PC-9 (cell line): ENCODE measurements at places on chromosomes 7 and 10.

DNA sequence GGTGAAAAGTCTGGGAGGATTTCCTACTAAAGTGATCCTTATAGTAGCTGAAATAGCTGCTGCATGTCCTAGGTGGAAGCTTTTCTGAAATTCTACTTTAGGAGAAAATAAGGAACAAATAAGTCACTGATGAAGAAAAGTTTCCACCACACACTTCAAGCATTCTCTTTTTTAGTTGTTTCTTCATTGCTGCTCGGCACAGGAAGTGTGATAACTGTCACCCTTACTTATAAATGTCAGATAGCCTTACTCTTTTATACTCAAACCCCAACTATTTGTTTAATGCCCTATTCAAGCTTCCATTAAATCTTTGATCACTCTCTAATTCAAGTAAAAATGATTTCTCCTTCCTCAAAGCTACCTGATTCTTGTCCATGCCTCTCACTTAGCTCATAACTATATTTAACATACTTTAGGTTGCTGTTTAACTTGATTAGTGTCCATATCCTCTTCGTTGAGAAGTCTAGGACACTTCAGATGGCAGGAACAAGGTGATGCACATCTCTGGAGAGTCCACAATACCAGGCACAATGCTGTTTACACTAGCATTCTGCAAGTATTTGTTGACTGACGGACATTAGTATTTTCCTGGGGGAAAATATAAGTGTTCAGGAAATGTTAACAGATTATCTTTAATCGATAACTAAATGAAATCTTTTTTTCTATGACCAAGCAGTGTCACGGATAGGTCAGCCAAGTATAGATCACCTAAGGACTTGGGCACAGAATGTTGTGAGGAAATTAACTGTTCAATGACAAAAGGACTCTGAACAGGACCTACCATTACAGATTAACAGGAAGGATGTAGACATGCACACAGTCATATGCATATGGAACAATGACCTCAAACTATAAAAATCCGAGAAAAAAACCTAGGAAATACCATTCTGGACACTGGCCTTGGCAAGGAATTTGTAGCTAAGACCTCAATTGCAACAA lies 67.4 kb downstream of the ZNF438 start:
- no peak for DNase-seq
- H3K27me3 ChIP-seq: no peaks in the 10 kb centered on the region
- no peaks in the 10 kb centered on the region for H3K4me1 ChIP-seq
- H3K27ac ChIP-seq: no peak overlapping the region
- H3K4me3 ChIP-seq: no peak overlapping the region

- H3K36me3 ChIP-seq: no peaks in the 10 kb centered on the region; the same call in 1 of the 2 replicates
- H3K4me3 ChIP-seq: no peak overlapping the region
- no peak overlapping the region for H3K27ac ChIP-seq
- H3K27me3 ChIP-seq: no peaks in the 10 kb centered on the region
- no peak for DNase-seq
These were observed 4.9 kb upstream of the UPK3B start for GRCh38 chr7:76505168-76506080.

DNA sequence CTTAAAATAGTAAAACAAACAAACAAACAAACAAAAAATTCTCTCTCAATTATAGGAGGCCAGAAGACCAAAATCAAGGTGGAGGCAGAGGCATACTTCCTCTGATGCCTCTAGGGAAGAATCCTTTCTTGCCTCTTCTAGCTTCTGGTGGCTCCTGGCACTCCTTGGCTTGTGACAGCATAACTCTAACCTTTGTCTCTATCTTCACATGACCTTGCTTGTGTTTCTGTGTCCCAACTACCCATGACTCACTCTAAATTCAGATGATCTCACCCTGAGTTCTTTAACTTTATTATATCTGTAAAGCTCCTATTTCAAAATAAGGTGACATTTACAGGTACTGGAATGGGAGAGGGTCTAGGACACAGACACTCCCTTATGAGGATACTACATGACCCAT lies 88.3 kb upstream of the ANTXRL start:
- no peaks in the 10 kb centered on the region for H3K36me3 ChIP-seq
- no peak overlapping the region for H3K27ac ChIP-seq
- no peaks in the 10 kb centered on the region for H3K27me3 ChIP-seq
- peak; percentile 52 for DNase-seq

DNA sequence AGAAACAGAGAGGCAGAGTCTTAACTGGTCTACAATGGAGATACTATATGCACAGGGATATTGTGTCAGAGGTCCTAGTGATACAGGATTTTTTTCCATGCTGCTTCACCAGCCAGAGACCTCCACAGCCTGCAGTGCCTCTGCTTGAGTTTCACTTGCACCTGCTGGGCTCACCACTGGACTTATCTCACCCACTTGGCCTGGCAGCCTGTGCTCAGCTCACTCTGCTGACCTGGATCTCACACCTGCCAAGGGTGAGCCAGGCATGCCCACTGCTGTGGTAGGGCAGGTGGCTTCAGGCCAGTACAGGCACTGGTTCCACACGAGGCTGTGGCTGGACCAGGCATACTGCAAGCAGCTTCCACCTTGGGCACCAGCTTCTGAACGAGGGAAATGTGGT lies 36.6 kb downstream of the PNLIPRP3 start:
- H3K4me3 ChIP-seq: no peak overlapping the region
- H3K27ac ChIP-seq: no peak overlapping the region
- DNase-seq: no peak
- H3K27me3 ChIP-seq: no peaks in the 10 kb centered on the region; the same call in 1 of the 2 replicates

GRCh38 chr10:72336259-72337038 lies 18.3 kb downstream of the DNAJB12 start:
- H3K4me1 ChIP-seq: peaks cover 25% of the 10 kb centered on the region
- H3K36me3 ChIP-seq: peaks cover 23% of the 10 kb centered on the region
- no peaks in the 10 kb centered on the region for H3K27me3 ChIP-seq
- no peak overlapping the region for H3K27ac ChIP-seq
- no peak overlapping the region for H3K4me3 ChIP-seq
- DNase-seq: no peak

- H3K27me3 ChIP-seq: no peaks in the 10 kb centered on the region
- H3K36me3 ChIP-seq: no peaks in the 10 kb centered on the region
- no peaks in the 10 kb centered on the region for H3K4me1 ChIP-seq
These were observed 94.9 kb upstream of the DLX6 start for GRCh38 chr7:96910486-96910885.

- H3K36me3 ChIP-seq: no peaks in the 10 kb centered on the region
- no peak overlapping the region for H3K4me3 ChIP-seq
- DNase-seq: no peak
- peaks cover 12% of the 10 kb centered on the region for H3K4me1 ChIP-seq
- H3K27ac ChIP-seq: no peak overlapping the region
These were observed 7.5 kb upstream of the OPTN start for GRCh38 chr10:13092291-13093102.

DNA sequence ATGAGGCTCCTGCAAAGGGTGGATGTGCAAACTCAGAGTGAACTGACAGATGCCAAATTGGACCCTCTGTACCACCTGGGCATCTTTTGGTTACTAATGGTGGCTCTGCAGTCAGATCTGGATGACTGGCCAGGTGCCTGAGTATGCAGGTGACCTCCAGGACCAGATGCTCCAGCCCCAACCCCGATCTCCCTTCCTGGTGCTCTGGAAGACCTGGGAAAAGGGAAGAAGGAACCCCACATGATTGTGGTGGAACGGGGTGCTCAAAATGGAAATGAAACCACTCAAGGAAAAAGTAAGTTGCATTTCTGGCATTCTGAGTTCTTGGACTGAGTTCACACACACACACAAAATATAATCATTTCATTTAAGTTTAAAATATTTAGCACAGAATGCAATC lies 9.8 kb upstream of the AEBP1 start:
- H3K36me3 ChIP-seq: no peaks in the 10 kb centered on the region
- H3K27ac ChIP-seq: no peak overlapping the region
- H3K4me1 ChIP-seq: peaks cover 2% of the 10 kb centered on the region; the same call in 1 of the 2 replicates
- H3K4me3 ChIP-seq: no peak overlapping the region
- no peaks in the 10 kb centered on the region for H3K27me3 ChIP-seq

DNA sequence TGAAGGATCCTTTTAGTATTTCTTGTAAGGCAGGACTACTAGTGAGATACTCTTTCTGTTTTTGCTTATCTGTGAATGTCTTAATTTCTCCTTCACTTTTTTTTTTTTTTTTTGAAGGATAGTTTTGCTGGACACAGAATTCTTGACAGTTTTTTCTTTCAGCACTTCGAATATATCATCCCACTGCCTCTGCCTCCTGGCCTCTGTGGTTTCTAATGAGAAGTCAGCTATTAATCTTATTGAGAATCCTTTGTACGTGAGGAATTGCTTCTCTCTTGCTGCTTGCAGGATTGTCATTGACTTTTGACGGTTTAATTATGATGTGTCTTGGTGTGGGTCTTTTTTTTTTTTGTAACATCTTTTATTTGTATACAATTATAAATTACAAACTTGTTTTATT lies 12.6 kb upstream of the WAC start:
- no peak overlapping the region for H3K27ac ChIP-seq
- H3K27me3 ChIP-seq: no peaks in the 10 kb centered on the region
- H3K4me1 ChIP-seq: no peaks in the 10 kb centered on the region
- H3K4me3 ChIP-seq: no peak overlapping the region
- no peak for DNase-seq

DNA sequence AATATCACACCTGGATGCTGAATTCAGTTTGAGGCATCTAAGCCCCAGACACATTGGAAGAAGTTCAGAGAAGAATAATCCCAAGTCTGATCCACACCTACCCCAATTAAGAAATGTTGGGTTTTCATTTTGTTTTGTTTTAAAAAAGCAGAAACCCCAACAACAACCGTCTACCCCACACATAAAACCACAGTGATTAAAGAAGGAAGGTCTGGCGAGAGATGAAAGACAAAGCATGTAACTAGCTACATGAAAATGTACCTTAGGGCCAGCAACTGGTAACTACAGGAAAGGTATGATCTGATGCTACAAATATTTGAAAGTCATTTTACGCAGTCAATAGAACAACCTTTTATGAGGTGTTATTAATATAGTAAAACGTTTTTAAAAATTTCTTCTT lies 1112.3 kb downstream of the GATA3 start:
- no peaks in the 10 kb centered on the region for H3K4me1 ChIP-seq
- no peaks in the 10 kb centered on the region for H3K27me3 ChIP-seq
- DNase-seq: no peak

GRCh38 chr7:74267756-74268565 lies 13.8 kb upstream of the RFC2 start:
- peaks cover 22% of the 10 kb centered on the region for H3K4me1 ChIP-seq
- no peak for DNase-seq

DNA sequence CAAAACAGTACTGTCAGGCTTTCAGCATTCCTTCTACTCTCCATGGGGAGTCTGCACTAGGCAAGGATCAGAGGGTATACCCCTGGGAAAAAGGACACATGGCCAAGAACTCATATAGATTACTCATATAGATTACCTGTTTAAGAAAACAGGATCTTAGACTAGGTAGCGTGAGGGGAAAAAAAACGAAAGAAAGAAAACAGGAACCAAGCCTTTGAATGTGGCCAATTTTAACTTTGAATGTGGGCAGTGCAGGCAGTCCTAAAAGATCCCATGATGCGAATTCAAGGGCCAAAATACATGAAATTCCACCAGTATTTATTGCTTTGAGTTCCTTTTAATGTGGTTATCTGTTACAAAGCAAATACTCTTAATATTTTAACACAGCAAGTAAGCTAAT lies 108.6 kb upstream of the TAC1 start:
- no peaks in the 10 kb centered on the region for H3K27me3 ChIP-seq
- H3K27ac ChIP-seq: no peak overlapping the region
- no peaks in the 10 kb centered on the region for H3K36me3 ChIP-seq
- no peaks in the 10 kb centered on the region for H3K4me1 ChIP-seq

DNA sequence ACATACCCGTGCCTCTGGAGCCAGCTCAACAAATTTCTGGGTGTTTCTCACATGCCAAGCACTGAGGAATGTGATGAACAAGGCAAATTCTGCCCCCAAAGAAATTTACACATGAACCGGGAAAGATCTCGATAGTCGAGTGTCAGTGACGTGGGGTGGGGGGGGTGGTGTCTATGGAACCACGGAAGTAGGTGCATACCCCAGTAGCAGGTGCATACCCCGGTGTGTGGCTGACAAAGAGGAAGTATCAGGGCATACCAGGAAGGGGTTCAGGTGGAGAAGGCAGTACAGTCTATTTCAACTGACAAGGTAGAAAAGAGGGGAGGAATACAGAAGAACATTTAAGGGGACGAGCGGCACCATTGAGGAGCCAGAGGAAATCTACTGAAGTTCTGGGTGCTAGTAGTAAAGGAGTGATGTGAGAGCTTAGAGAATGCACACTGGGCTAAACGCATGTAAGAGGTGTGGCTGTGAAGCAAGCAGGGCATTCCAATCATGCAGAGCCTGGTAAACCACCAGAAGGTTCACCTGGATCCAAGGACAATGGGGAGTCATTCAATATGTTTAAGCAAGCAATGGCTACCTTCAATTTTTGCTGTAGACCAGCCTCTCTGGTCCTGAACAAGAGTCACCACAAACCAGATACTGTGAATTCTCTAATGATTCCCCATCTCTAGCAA lies 6.2 kb downstream of the CCDC6 start:
- no peak for DNase-seq
- no peak overlapping the region for H3K27ac ChIP-seq
- H3K27me3 ChIP-seq: no peaks in the 10 kb centered on the region
- peaks cover 26% of the 10 kb centered on the region; the same call in 1 of the 2 replicates for H3K36me3 ChIP-seq

GRCh38 chr10:76119515-76119914 lies 688.1 kb downstream of the LRMDA start:
- no peak overlapping the region for H3K4me3 ChIP-seq
- H3K27ac ChIP-seq: no peak overlapping the region
- no peak for DNase-seq
- H3K27me3 ChIP-seq: no peaks in the 10 kb centered on the region

GRCh38 chr7:106520962-106521514 lies 139.9 kb downstream of the CCDC71L start:
- DNase-seq: no peak
- H3K4me1 ChIP-seq: no peaks in the 10 kb centered on the region
- H3K4me3 ChIP-seq: no peak overlapping the region

DNA sequence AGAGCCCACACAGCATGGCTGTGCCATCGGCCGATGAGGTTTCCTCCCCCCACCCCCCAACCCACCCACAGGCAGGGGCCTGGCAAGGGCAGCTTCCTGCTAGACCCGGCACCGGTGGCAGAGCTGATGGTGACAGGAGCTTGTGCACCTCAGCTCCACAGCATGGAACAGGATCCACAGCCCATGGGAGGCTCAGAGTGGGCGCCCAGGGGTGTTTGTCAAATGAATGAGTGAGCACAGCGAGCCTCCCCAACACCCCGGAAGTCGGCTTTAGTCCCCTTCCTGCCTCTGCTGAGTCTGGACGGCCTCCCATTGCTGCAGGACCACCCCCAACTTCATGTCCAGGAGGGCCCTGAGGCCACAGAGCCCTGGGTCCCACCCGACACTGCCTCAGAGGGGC lies 68.9 kb downstream of the PDGFA start:
- no peaks in the 10 kb centered on the region for H3K36me3 ChIP-seq
- H3K4me1 ChIP-seq: no peaks in the 10 kb centered on the region
- no peak overlapping the region for H3K4me3 ChIP-seq
- peaks cover 73% of the 10 kb centered on the region for H3K27me3 ChIP-seq
- H3K27ac ChIP-seq: no peak overlapping the region
- DNase-seq: no peak

GRCh38 chr10:99435986-99436638 lies 5.7 kb upstream of the GOT1 start:
- peak; percentile 40 for DNase-seq
- no peaks in the 10 kb centered on the region for H3K36me3 ChIP-seq
- no peak overlapping the region for H3K27ac ChIP-seq
- H3K4me3 ChIP-seq: no peak overlapping the region
- H3K27me3 ChIP-seq: no peaks in the 10 kb centered on the region
